Adipocyte (in vitro differentiated cells): ENCODE measurements at places on chromosomes 12 and 14.

- no peak for DNase-seq
Observed at GRCh38 chr14:31275731-31276130, 68.1 kb upstream of the HECTD1 start.

GRCh38 chr14:64190974-64191502, 103.1 kb downstream of the ESR2 start:
- no peak for DNase-seq

GRCh38 chr12:2673966-2674810, 120.6 kb upstream of the FKBP4 start:
- DNase-seq: no peak

DNA sequence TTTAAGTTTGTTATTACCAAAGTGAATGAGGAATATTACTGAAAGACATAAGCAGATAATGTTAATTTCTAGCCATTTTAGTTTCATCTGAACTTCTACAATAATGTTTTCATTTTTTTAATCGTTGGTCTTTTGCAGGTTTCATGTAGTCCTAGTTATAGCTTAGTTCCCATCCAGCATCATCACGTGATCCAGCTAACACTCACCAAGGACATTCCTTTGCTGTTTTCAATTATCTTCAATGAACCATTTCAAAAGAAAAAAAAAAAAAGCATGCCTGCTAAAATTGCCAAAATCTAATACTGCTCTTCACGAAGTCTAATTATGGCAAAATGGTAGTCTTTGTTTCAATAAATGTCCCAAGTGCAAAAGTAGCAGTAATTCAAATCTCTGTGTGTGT, 187.7 kb upstream of the ATXN7L3B start:
- peak; percentile 78 for DNase-seq

GRCh38 chr12:110941391-110941790, 21.0 kb upstream of the MYL2 start:
- no peak for DNase-seq

GRCh38 chr12:3274664-3275063, 197.5 kb downstream of the TSPAN9 start:
- DNase-seq: no peak
